ENCODE measurements at places on chromosomes 13 and 19.

GRCh38 chr13:80168089-80168850 lies 172.7 kb downstream of the SPRY2 start:
- DNase-seq = peak; percentile 86

- DNase-seq = no peak
Measured at GRCh38 chr19:23762548-23762883, 3.8 kb upstream of the ZNF681 start.

- DNase-seq = no peak
Measured at GRCh38 chr19:16334411-16334810, 9.8 kb downstream of the KLF2 start.

GRCh38 chr13:71350886-71351285 lies 516.1 kb downstream of the DACH1 start:
- DNase-seq = no peak

- DNase-seq = no peak
Measured at GRCh38 chr13:31978021-31978420, 53.6 kb upstream of the FRY start.

- no peak for DNase-seq
Measured at GRCh38 chr19:1471010-1471514, 8.0 kb downstream of the C19orf25 start.

Data from pons (tissue), 1 donor.